Activated CD8-positive, alpha-beta T cell treated with anti-CD3 and anti-CD28 coated beads, Interleukin-2, amount 10 ng/mL, durations not matched to agents 7 days and 5 days (primary cell): ENCODE measurements at places on chromosomes 6 and 20. TPM values are rescaled to one million over a fixed set of nuclear protein-coding genes. Genes with fewer than 3 reads are reported as not detected.

SS18L1 gene
- total RNA-seq = 17.9 TPM

MROH8 gene
- total RNA-seq = 2.6 TPM

MRAP2 gene
- total RNA-seq = not detected

TRAPPC3L gene
- total RNA-seq = not detected

SNAI1 gene
- total RNA-seq = 0.37 TPM

SEL1L2 gene
- total RNA-seq = not detected

FNDC1 gene
- total RNA-seq = not detected

RAD21L1 gene
- not detected for total RNA-seq

ZC3H12D gene
- 6.1 TPM for total RNA-seq

EYA4 gene
- total RNA-seq = not detected

ZNF76 gene
- 39.4 TPM for total RNA-seq
